Osteocyte (in vitro differentiated cells): ENCODE measurements at places on chromosomes 1 and 21. TPM values are rescaled to one million over a fixed set of nuclear protein-coding genes. Genes with fewer than 3 reads are reported as not detected.

DNA sequence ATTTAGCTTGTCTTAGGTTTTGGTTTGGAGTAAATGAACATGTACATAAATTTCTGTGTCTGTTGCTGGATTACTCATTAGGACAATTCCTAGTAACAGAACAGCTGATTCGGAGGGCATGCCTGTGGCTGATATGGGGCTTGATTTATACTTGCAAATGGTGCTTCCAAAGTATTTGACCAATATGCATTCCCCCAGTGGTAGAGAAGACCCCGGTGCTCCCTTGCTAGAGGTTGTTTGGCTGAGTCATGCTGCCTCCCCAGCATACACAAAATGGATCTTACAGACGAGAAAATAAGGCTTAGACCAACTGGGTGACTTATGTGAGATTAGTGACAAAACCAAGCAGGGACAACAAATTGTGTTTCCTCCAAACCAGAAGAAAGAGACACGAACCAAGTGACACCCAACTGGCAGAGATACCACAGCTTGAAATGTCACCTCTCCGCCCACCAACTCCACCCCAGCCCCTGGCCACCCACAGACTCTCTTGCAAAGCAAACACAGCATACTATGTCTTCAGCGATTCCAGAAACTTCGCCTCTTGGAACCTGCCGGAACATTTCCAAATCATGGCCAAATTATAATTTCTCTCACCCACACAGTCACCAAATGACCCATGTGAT is 75.9 kb upstream of the ETS2 start:
- no peak for DNase-seq

- no peak for DNase-seq
Measured at GRCh38 chr1:61261595-61261994, 179.2 kb downstream of the NFIA start.

DNA sequence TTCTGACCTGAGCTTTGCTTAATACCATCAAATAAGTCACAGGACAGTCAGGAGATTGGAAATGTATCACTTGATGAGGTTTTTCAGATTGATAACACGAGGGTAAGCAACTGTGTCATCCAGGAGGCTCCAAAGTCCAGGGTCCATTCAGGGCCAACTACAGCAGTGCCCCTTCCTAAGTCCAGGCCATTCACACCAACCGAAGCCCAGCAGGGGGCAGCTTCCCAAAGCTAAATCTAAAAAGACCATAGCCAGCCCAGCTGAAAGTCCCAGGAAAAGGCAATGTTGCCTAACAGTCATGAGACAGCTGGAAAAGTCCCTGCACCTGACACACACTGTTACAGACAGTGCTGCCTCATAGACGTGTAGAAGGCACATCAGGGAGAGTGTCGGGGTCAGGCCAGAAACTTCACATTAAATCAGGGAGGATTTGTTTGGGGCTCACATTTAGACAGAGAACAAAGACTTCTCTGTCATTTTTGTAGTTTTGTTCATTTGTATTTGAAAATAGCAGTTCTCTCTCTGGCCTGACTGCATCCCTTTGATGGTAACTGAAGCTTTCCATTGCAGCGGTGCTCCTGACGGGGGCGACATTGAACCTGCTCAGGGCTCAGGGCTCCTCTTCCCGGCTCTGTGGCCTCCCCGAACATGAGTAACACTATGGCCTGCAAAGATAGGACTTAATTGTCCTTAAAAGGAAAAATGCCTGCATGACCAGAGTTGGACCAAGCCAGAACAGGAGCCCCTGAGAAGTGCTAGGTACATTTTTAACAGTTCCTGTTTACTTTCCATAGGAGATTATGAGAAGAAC is 200.4 kb downstream of the NRIP1 start:
- no peak for DNase-seq

SRRM1 gene
- total RNA-seq: 110 and 116 TPM in 2 replicates

SYCP1 gene
- total RNA-seq: not detected in 2 replicates

RNF186 gene
- total RNA-seq: not detected in 2 replicates

DNA sequence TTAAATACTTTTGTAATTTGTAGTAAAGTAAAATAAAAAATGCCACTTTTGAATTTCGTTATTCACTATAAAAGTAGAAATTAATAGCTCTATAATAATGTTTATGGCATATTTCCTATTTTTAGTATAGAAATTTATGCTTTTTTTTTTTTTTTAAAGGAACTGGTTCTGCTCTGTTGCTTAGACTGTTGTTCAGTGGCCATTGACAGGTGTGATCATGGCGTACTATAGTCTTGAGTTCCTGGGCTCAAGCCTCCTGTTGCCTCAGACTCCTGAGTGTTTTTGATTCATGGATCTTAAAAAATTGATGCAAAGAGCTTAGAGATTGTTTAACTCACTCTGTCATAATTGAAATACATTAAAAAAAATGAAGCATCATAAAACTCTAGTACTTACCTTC is 53.6 kb downstream of the RPS6KC1 start:
- no peak for DNase-seq

- no peak for DNase-seq
Measured at GRCh38 chr21:25647647-25648046, 8.6 kb downstream of the JAM2 start.

- no peak for DNase-seq
Measured at GRCh38 chr1:67528141-67528540, 97.9 kb upstream of the SERBP1 start.

SPRR3 gene
- not detected in 2 replicates for total RNA-seq

ETNK2 gene
- total RNA-seq: 15.4 and 15.9 TPM in 2 replicates

- DNase-seq: peak; percentile 68
Measured at GRCh38 chr1:30045304-30046090, 677.9 kb downstream of the MATN1 start.

GRCh38 chr1:25550683-25551310 is 7.4 kb downstream of the LDLRAP1 start:
- DNase-seq: no peak

GRCh38 chr1:186286615-186287315 is 88.3 kb downstream of the TPR start:
- DNase-seq: no peak

EDARADD gene
- 0.34 and 0.59 TPM in 2 replicates for total RNA-seq

MAP1LC3C gene
- total RNA-seq: 0.81 TPM in 1 of 2 replicates, not detected in the other

PEX11B gene
- 29.8 and 36.5 TPM in 2 replicates for total RNA-seq

GRCh38 chr1:85576642-85577418 is 3.7 kb upstream of the CCN1 start:
- DNase-seq: peak; percentile 96

RAB3B gene
- total RNA-seq: 8.2 and 8.3 TPM in 2 replicates
